ENCODE measurements at places on chromosomes 3 and 15.

GRCh38 chr3:46378426-46378942 is 7.7 kb downstream of the CCR5 start:
- no peak for DNase-seq

GRCh38 chr15:67009576-67010569 is 55.5 kb upstream of the SMAD3 start:
- DNase-seq, result no peak

DNA sequence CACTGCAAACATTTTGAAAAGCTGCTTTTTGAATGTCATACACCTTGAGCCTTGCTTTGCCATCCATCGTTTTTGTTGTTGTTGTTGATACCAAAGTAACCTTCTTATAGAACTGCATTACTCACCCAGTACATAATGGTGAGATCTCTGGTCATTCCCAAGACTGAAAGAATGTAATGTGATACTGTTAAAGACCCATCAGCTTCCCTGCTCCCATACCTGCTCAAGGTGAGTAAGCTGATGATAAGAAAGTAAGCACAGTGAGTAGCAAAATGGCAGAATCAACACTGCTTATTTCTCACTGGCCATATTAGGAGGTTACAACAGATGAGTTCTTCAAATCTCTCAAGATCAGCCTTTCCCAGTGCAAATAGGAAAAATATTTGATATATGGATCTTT is 89.8 kb downstream of the CADPS start:
- DNase-seq, result no peak

- no peak for DNase-seq
Measured at GRCh38 chr3:131856171-131856570, 178.6 kb downstream of the CPNE4 start.

- no peak for DNase-seq
Measured at GRCh38 chr15:52794665-52795463, 4.7 kb upstream of the ONECUT1 start.

DNA sequence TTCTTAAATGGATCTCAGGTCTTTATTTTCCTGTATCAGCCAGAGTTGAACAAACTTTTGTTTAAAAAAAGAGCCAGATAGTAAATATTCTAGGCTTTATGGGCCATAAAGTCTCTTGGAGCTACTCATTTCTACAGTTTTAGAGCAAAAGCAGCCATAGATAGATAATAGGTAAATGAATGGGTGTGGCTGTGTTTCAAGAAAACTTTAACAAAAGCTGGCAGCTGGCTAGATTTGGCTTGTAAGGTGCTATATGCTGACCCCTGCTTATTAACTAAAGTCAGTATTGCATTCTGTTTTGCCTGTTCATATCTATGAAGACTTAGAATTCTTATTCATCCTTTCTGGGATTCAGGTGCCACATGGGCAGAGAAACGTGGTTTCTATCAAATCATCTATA is 29.0 kb downstream of the MFN1 start:
- DNase-seq, result no peak
